ENCODE measurements at places on chromosomes 5 and 9.

DNA sequence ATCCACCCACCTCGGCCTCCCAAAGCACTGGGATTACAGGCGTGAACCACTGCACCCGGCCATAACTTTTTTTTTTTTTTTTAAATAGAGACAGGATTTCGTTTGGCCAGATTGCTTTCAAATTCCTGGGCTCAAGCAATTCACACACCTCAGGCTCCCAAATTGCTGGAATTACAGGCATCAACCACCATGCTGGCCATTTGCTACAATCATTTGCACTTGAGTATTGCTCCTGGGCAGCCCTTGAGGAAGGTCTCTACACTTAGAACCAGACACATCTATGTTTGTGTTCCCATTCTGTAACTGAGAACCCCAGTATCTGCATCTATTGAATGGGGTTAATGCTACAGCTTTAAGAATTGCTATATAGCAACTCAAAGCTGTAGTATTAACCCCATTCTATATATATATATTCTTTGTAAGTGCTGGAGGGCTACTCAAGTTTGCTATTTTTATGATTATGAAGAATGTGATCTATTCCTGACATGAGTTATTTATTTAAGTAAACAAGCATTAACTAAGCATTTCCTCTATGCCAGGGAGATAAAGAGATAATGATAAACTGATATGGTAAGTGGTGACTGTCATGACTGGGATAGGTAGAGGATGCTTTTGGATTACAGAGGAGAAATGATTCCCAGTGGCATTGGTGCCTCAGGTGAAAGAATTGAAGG lies 496.5 kb upstream of the TNC start:
- no peak for DNase-seq

- DNase-seq: peak; percentile 27
These were observed 48.0 kb downstream of the ZNF366 start for GRCh38 chr5:72459089-72459661.

GRCh38 chr5:167307042-167307441 lies 984.4 kb upstream of the WWC1 start:
- no peak for DNase-seq

DNA sequence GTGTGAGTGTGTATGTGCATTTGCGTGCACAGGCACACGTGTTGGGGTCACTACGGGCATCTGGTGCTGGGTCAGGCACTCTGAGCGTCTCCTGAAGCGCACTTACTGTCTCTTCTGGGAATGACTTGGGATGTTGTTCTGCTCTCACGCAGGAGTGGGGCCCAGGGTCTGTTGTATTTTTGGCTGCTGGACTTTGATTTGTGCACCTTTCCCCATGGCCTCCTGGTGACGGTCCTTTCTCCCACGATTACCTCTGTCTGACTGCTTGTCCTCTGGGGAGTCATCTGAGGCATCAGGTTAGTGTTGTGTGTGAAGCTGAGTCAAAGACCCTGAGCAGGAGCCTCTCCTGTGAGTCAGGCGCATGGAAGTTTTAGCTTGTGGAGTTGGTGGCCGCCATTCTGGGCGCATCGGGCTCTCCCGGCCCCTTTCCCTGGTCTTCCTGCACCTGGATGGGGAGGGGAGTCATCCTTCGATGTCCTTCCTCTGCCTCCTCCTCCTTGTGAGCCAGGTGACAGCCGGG lies 62.1 kb downstream of the RXRA start:
- no peak for DNase-seq

DNA sequence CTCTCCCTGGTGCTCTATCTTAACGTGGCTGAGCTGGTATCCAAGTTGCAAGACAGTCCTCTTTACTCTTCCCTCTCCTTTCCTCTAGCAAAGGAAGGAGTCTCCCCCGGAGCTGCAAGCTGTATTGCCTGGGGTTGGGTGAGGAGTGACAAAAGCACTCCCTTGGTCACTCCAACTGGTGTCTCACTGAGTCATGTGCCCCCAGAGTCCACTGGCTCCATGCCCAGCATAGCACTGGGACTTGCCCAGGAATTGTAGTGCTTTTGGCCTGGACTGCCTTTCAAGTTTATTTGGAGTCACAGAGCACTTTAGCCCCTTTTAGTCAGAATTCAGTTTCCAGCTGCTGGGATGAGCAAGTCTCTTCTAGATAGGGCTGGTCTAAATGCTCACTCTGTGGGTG lies 82.6 kb upstream of the FST start:
- no peak for DNase-seq

DNA sequence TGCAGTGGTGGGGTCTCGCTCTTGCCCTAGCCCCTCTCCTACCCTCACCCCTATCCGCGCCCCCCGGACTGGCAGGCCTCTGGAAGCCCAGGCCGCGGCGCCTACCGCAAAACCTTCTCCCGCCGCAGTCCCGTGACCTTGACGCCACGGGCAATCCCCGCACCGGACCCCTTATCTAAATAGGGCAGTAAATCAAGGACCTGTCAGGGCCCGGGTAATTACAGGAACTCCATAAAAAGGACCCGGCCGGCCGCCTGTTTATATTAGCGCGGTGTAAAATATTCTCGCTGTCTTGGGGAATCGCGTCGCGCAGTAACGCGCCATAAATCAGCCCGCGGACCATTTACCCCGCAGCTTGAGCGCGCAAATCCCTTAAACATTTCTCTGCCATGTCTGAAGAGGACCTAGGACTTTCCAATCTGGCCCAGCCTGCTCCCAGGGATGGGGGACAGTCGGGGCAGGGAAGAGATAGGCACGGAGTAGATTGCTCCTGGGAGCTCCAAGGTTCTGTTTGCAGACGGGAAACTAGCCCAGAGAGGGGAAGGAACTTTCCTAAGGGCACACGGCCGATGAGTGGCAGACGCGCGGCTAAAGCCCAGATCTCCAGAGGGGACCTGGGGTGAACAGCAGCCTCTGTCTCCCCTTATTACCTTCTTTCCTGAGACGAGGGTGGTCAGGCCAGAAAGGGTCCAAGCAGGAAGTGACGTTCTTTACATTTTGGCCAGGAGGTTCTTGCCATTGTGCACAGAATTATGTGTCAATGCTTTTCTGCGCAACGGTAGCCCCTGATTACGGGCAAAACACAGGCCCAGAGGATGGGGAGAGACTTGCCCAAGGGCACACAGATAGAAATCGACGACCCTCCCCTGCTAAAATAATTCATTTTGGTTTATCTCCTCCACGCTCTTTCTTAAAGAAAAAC lies 4.8 kb upstream of the HAND1 start:
- DNase-seq: no peak

GRCh38 chr5:35436400-35437057 lies 181.1 kb upstream of the SPEF2 start:
- DNase-seq: peak; percentile 1

- DNase-seq: no peak
These were observed 9.4 kb upstream of the CD180 start for GRCh38 chr5:67205981-67206380.

DNA sequence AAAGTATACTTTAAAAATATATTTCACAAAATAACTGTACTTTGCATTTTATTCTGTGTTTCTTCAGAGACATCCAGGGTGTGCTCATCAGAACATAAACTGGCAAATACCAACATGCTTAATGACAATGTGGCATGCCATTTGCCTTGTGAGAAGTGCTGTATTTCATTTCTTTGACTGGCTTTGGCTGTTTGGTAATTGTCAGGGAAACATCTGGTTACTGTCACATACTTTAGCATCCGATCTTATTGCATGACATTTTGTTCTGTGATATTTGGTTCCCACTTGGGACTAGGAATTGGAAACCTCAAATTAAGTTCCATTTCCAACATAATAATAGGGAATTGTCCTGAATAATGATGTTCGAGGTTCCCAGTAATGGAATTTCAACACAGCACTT lies 96.5 kb downstream of the FGF10 start:
- DNase-seq: no peak

- no peak for DNase-seq
These were observed 118.0 kb downstream of the PRKACG start for GRCh38 chr9:68895741-68896478.

- no peak for DNase-seq
These were observed 133.4 kb downstream of the UGCG start for GRCh38 chr9:112029921-112030444.

GRCh38 chr9:113570749-113571711 lies 107.5 kb downstream of the RGS3 start:
- DNase-seq: no peak

- DNase-seq: no peak
These were observed 69.7 kb downstream of the MEF2C start for GRCh38 chr5:88813244-88813643.

- no peak for DNase-seq
These were observed 29.8 kb upstream of the VCAN start for GRCh38 chr5:83441747-83442146.

DNA sequence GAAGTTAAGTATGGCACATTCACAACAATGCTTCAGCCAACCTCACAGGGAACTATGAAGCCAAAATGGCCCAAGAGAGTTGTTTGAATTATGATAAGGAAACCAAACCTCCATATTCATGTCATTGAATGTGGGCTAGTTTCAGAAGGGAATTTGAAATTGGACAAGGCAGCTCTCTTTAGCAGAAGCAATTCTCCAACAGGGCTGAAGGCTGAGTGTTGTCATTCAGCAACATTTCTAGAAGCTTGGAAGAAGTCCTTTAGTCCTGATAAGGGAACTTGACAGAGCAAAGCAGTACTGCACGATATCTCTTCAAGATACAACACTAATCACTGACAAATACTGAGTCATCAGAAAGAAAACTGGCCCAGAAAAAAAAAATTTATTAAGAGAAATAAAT lies 115.4 kb downstream of the SLC25A46 start:
- DNase-seq: no peak

DNA sequence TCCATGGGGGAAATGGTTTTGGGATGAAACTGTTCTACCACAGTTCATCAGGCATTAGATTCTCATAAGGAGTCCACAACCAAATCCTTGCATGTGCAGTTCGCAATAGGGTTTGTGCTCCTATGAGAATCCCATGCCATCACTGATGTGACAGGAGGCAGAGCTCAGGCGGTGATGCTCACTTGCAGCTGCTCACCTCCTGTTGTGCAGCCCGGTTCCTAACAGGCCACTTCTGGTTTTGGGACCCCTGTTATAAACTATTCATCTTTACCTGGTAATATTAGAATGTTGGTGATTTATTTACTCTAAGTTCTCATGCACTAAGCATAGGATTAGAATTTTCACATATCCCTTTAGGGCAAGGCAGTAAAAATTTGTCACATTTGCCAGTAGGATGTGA lies 122.3 kb downstream of the CDC42SE2 start:
- no peak for DNase-seq

GRCh38 chr5:4078544-4078943 lies 482.9 kb downstream of the IRX1 start:
- DNase-seq: no peak

GRCh38 chr5:159469496-159470372 lies 139.4 kb upstream of the IL12B start:
- DNase-seq: no peak

DNA sequence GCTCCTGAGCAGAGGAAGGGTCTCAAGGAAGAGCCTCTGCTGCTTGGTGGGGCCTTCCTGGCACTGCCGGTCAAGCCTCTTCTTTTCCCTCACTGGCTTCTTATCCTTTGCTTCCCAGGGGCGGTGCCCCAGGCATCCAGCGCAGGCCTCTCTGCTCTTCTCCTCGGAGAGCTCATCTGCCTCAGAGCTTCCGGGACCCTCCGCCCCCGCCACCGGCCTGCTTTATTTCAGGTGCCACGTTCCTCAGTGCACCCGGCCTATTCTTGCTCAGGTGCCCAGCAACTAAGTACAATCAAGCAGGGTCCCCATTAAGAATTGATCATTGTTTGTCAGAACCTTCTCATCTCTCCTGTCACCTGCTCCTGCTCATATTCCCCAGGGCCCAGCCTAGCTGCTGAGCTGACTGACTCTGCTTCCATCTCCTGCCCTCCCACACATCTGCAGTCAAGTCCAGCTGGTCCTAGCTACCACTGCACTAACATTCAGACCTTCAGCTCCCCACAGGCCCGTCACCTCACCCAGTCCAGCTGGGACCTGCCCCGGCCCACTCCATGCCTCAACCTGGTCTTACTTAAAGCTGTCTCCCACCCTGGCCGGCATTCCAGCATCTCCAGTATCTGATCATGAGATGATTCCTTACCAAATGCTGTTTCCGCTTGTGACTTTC lies 114.3 kb upstream of the BOD1 start:
- DNase-seq: no peak

DNA sequence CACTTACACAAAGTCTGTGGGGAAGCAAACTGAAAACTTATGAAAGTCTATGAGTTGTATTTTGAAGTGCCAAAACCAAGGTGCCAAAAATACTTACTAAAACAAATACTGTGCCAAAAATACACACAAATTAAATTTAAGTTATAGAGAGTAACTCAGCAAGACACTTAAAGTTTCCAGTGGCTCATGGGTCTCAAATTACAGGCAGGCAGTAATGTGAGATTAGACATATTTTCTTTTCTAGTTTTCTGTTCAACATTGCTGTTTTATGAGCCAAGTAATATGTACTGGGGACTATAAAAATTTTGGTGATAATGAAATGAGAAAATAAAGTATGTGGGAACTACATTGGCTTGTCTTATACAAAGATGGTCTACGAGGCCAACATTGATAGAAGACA lies 172.2 kb upstream of the SNX2 start:
- no peak for DNase-seq

- no peak for DNase-seq
These were observed 96.6 kb downstream of the VCAN start for GRCh38 chr5:83568186-83568585.

- no peak for DNase-seq
These were observed 348.2 kb upstream of the CCNG1 start for GRCh38 chr5:163089230-163089629.

- DNase-seq: no peak
These were observed 50.4 kb upstream of the IRX2 start for GRCh38 chr5:2801577-2802525.

- DNase-seq: no peak
These were observed 1.1 kb upstream of the LCN9 start for GRCh38 chr9:135661816-135662560.

- no peak for DNase-seq
These were observed 284.2 kb upstream of the SEMA6A start for GRCh38 chr5:116858705-116859333.

- DNase-seq: no peak
These were observed 127.4 kb upstream of the STC2 start for GRCh38 chr5:173455599-173455957.

- DNase-seq: no peak
These were observed 24.1 kb downstream of the TENT4A start for GRCh38 chr5:6737043-6737941.

DNA sequence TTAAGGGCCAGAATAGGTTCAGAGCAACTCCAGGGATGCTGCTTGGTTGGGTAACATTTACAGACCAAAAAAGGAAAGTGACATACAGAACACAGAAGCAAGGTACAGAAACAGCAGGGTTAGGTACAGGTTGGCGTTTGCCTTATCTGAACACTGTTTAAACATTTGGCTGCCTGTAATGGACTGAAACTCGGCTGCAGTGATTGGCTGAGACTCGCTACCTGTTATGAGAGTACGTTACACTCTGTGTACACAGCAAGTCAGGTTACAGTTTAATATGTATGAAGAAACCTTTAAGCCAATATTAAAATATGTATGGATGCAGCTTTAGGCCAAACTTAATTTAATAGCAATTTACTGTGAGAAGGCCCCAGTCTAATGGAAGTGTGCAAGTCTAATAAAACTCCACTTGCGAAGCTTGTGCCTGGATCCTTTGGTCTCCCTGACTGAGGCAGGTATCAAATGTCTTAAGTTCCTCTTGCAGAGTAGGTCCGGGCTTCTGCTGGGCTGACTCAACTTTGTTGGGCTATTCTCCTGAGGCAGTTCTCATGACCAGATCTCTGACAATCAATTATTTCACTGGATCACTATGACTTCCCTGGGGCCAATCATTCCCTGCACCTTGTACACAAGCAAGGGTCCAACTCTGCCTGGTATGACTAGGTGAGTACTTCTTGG lies 204.9 kb downstream of the ZNF462 start:
- DNase-seq: no peak

Data from NCI-H2029 treated with DMSO at 0.1 percent for 48 hours (cell line).